Panc1 (cell line): ENCODE measurements at places on chromosomes 5 and 9. TPM values are rescaled to one million over a fixed set of nuclear protein-coding genes. Genes with fewer than 3 reads are reported as not detected.

Gene SLC36A3
- total RNA-seq: not detected

- H3K27ac ChIP-seq: no peak overlapping the region
- no peak overlapping the region; the same call in 1 of the 2 replicates for H3K4me3 ChIP-seq
- peaks cover 21% of the 10 kb centered on the region for H3K27me3 ChIP-seq
- H3K36me3 ChIP-seq: no peaks in the 10 kb centered on the region
- peaks cover 4% of the 10 kb centered on the region for H3K4me1 ChIP-seq
- no peak for DNase-seq
Measured at GRCh38 chr5:100901821-100902341, 1.2 kb downstream of the ST8SIA4 start.

DNA sequence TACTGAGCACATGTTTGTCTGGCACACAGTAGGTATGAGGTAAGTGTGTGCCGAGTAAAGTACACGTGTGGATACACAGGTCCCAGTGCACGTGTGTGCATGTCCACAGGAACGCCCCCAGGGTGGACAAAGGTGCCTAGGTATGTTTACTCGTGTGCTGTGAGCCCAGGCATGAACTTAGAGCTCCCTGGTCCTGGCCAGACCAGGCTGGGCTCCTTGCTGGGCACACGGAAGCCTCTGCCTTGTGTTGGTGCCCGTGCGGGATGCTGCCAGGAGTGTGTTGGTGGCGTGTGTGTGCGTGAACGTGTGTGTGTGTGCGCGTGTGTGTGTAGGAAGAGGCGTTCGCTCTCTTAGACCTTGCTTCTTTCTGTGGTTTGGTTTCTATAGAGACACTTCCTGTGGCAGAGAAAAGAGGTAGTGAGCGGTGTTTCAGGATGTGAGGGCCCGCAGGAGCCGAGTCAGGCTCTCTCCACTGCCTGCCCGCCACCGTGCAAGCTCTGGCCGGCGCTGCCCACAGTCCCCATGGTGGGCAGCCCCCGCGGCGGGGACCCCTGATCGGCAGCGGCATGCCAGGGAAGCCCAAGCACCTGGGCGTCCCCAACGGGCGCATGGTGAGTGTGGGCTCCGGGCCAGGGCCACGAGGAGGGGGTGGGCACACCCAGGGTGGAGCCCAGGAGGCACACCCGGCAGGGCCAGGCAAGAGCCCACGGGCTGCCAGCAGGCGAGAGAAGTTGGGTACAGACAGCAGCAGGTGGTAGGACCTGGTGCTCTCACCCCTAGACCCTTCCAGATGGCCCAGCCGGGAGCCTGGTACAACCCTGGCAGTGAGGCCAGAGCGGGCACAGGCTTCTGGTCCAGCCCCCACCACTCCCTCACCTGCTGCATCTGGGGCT lies at the start of gene RGS14:
Gene RGS14 (plus strand): TSS at position 466 of the 893 bp plus-strand sequence. CDS start 101 bp downstream, at position 567.
- peak within 1 kb of the TSS; percentile 36 for H3K4me3 ChIP-seq
- H3K4me1 ChIP-seq: 0 out of 2 replicates have a peak, but pooled peaks cover 2% of the 10 kb centered on the region
- no peaks in the 10 kb centered on the region for H3K27me3 ChIP-seq
- DNase-seq: no peak

DNA sequence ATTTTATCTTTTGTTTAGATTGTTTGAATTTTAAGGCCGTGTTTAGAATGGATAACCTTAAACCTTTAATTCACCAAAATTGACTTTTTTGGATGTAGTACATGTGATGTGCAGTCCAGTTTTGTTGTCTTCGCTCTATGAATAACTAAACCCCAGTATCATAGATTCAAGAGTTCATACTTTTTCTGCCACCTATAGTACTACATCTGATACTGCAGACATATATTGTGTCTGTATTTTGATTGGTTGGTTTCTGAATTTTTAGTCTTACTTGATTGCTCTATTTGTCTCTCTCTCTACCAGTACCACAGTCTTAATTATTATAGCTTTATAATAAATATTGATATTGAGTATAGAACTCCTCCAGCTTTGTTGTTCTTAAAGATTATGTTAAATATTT lies 58.1 kb downstream of the PPIP5K2 start:
- no peak overlapping the region for H3K4me3 ChIP-seq
- no peaks in the 10 kb centered on the region for H3K27me3 ChIP-seq
- DNase-seq: no peak
- H3K4me1 ChIP-seq: no peaks in the 10 kb centered on the region
- no peak overlapping the region for H3K27ac ChIP-seq
- peaks cover 10% of the 10 kb centered on the region for H3K36me3 ChIP-seq

- DNase-seq: no peak
- no peaks in the 10 kb centered on the region for H3K27me3 ChIP-seq
- no peak overlapping the region for H3K27ac ChIP-seq
- H3K36me3 ChIP-seq: no peaks in the 10 kb centered on the region
- no peaks in the 10 kb centered on the region for H3K4me1 ChIP-seq
- H3K4me3 ChIP-seq: no peak overlapping the region
Measured at GRCh38 chr9:88049677-88050307, 75.5 kb upstream of the CDK20 start.
